Activated naive CD8-positive, alpha-beta T cell treated with anti-CD3 and anti-CD28 coated beads for 36 hours (primary cell): ENCODE measurements at places on chromosomes 5 and 9. TPM values are rescaled to one million over a fixed set of nuclear protein-coding genes. Genes with fewer than 3 reads are reported as not detected.

GRCh38 chr5:132313366-132313765, 19.2 kb downstream of the SLC22A4 start:
- no peaks in the 10 kb centered on the region for H3K4me1 ChIP-seq
- no peak overlapping the region for H3K27ac ChIP-seq
- H3K27me3 ChIP-seq = no peaks in the 10 kb centered on the region
- H3K4me3 ChIP-seq = no peak overlapping the region

DNA sequence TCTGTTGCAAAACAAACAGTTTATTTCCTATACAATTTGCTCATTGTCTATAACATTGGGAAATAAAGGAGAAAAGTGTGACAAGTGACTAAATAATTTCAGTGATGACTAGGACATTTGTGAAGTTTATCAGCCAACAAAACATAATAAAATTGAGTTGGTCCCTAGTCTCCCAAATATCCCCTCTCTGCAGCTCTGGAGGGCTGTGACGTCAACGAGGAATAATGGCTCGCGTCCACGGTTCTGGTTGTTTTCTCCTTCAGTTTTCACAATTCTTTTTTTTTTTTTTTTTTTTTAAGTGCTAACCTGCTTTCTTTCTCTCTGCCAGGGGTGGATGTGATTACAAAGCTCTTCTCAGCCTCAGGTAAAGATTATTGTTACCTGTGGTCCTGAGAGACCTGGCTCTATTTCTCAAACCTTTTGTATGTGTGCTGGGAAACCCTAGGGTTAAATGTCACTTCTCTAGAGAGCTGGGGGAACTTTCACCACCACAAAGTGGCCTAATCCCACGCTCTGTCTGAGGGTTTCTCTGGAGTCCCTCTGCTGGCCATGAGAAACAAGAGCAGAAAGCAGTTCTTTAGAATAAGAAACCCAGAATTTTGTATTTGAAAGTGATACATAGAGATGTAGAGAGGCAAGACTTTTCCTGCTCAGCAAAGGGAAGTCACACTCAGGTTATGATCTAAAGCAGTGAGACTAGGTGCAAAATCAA, 36.2 kb upstream of the ANKRD55 start:
- H3K27me3 ChIP-seq = no peaks in the 10 kb centered on the region
- H3K36me3 ChIP-seq = no peaks in the 10 kb centered on the region
- H3K27ac ChIP-seq = peak overlapping the region; percentile 10
- H3K4me3 ChIP-seq = no peak overlapping the region
- DNase-seq = peak; percentile 6
- H3K4me1 ChIP-seq = peaks cover 16% of the 10 kb centered on the region

- no peaks in the 10 kb centered on the region for H3K4me1 ChIP-seq
- no peaks in the 10 kb centered on the region for H3K36me3 ChIP-seq
- no peak overlapping the region for H3K27ac ChIP-seq
- no peaks in the 10 kb centered on the region for H3K27me3 ChIP-seq
- DNase-seq = no peak
- H3K4me3 ChIP-seq = no peak overlapping the region
These were observed 24.5 kb upstream of the IDNK start for GRCh38 chr9:83598487-83598886.

The GIN1 gene
- 8.5 TPM for total RNA-seq

The F2RL1 gene
- total RNA-seq = 2.9 TPM

The AIF1L gene
- 0.92 TPM for total RNA-seq

DNA sequence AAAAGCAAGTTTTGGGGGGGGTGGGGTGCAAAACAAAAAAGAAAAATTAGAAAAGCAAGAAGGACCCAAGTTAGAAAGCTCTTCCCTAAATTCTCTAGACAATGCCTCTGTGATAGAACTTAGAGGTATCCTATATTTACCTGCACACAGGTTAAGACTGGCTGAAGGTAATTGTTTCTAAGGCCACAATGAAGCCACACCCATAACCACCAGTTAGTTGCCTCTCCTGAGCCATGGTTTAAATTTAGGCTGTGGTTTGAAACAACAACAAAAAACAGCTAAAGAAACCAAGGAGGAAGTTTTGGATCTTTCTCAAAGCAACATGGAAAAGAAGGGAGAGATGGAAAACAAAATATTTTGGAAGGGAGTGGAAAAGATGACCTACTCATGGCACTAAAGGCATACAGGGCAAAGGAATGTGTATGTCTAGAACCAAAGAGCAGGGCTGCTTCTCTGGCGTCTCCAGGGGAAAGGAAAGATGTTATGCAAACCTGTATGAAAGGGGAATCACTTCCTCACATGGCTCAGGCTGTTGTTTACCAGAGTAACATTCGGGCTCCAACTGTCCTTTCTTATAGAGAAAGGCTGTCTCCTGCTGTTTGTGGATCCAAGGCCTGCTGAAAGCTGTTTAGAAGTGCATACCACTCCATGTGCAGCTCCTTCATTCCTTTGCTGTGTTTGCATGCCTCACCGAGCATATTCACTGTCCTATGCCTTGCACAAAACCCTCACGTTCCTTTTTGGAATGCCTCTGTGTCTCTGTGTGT, 408.9 kb upstream of the MPDZ start:
- no peaks in the 10 kb centered on the region for H3K4me1 ChIP-seq
- H3K27ac ChIP-seq = no peak overlapping the region
- no peaks in the 10 kb centered on the region for H3K36me3 ChIP-seq
- no peak overlapping the region for H3K4me3 ChIP-seq
